Peyer's patch (tissue), 4 donors: ENCODE measurements at places on chromosomes 1 and 21. TPM values are rescaled to one million over a fixed set of nuclear protein-coding genes. Genes with fewer than 3 reads are reported as not detected.

DNA sequence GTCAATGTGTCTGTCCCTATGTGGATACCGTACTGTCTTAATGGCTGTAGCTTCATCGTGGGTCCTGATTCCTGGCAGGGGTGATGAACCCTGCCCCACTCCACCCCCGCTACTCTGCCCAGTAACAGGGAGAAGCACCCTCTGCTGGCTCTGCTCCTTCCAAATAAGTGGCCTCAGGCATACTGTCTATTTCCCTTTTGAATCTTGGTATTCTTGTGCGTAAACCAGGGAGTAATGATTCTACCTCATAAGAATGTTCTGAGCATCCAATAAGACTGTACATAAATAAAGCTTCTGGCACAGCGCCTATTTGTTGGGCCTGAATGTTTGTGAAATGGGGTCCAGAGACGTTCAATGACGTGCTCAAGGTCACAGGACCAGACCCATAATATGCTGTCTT lies 35.2 kb upstream of the CTPS1 start:
- H3K27me3 ChIP-seq, result no peaks in the 10 kb centered on the region
- H3K4me1 ChIP-seq, result peaks cover 13% of the 10 kb centered on the region
- H3K27ac ChIP-seq, result no peak overlapping the region
- no peak overlapping the region for H3K4me3 ChIP-seq

DNA sequence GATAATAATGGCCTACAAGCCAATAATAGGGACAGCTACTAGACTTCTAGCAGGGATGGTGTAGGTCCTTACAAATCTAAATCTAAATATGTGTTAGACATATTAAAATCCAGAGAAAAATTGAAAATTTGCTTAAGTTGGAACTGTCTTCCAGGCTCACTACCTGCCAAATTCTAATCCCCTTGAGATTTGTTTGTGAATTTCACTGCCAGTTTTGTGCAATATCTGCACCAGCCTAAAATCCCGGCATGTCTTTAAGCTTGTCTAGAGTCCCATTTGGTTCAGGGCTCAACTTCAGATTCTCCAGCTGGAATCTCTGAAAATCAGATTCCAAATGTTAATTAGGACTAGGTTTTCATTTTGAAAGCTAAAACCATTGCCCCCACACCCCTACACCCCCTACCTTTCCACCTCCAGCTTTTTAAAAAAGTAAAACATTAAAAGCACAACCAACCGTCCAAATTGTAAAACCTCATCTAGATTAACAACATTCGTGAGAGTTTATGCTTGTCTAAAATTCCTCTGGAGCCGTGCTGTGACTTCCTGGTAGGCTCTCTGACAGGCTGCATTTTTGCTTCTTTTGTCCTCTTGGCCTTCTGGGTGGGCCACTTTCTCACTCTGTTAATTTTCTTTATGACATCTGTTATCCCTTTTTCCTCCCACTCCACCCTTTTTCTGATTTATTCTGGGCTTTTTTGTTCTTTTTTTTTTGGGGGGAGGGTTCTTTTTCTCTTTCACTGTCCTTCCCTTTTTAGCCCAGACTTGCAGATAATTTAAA lies 348.7 kb downstream of the PAPPA2 start:
- H3K27ac ChIP-seq, result no peak overlapping the region
- H3K27me3 ChIP-seq, result no peaks in the 10 kb centered on the region
- no peak overlapping the region for H3K4me3 ChIP-seq

DNA sequence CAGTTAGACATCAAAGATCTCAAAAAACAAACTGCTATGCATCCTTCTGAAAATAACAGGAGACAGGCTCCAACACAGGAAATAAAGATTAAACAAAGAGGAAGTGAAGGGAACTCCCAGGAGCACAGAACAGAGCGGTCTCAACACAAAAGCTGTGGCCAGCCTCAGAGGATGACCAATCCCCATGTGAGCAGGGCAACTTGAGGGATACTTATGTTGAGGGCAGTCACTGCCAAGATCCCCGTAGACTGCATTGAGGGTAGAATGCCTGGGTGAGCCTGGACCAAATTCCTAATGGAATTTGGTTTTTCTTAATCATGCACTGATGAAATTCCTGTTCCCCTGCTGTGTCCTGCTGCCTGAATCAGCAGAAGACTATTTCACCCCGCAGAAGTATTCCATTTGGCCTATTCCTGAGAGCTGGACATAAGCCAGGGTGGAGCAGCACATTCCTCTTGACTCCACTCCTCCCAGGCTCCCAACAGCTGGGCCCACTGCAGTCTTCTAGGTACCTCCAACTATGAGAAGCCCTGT lies 49.0 kb downstream of the JAK1 start:
- H3K4me1 ChIP-seq, result no peaks in the 10 kb centered on the region
- no peak overlapping the region for H3K4me3 ChIP-seq
- no peaks in the 10 kb centered on the region for H3K27me3 ChIP-seq
- peak; percentile 62 for DNase-seq
- no peaks in the 10 kb centered on the region for H3K36me3 ChIP-seq

DNA sequence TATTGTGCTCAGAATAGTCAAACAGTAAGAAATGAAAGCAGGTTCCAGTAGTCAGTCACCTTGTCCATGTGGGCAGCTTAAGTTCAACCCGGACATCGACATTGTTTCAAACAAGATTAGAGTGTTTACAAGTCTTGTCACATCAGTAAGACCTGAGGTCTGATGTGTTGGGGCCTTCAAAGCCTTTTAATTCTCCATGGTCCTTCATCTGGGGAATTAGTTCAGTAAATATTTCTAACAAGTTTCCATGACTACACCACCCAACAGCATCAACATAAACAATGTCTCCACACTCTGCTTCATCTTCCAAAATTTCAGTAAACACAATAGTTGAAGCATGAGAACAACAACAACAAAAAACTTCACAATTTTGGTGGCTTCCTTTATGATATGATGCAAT lies 15.1 kb upstream of the ADORA1 start:
- H3K4me3 ChIP-seq, result no peak overlapping the region
- no peak for DNase-seq
- H3K36me3 ChIP-seq, result no peaks in the 10 kb centered on the region
- peak overlapping the region; percentile 4 for H3K27ac ChIP-seq
- H3K27me3 ChIP-seq, result no peaks in the 10 kb centered on the region
- no peaks in the 10 kb centered on the region for H3K4me1 ChIP-seq

- no peaks in the 10 kb centered on the region for H3K36me3 ChIP-seq
- H3K27ac ChIP-seq, result no peak overlapping the region
- DNase-seq, result no peak
- H3K4me3 ChIP-seq, result no peak overlapping the region
- H3K27me3 ChIP-seq, result no peaks in the 10 kb centered on the region
- H3K4me1 ChIP-seq, result no peaks in the 10 kb centered on the region
Measured at GRCh38 chr1:209899948-209900347, 38.1 kb upstream of the SYT14 start.

DNA sequence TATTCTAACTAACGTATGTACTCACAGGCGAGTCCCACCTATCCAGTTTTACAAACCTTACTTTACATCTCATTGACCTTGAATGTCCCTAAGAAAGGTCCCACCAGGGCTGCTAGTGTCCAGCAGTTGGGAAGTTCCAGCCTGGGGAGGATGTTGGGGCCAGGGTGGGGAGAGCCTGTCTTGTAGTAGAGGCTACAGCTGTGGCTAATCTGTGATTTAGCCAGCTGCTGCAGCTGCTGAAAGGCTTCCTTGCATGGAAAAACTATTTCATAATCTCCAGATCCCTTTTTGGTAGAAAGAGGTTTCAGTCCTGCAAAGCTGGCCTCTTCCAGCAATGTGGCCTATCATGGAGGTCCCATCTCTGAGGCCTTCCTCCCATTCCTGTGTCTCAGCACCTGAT lies 23.1 kb downstream of the TNN start:
- no peaks in the 10 kb centered on the region for H3K36me3 ChIP-seq
- H3K4me1 ChIP-seq, result no peaks in the 10 kb centered on the region
- no peak overlapping the region for H3K27ac ChIP-seq

CACNA1E gene
- not detected for total RNA-seq

DNA sequence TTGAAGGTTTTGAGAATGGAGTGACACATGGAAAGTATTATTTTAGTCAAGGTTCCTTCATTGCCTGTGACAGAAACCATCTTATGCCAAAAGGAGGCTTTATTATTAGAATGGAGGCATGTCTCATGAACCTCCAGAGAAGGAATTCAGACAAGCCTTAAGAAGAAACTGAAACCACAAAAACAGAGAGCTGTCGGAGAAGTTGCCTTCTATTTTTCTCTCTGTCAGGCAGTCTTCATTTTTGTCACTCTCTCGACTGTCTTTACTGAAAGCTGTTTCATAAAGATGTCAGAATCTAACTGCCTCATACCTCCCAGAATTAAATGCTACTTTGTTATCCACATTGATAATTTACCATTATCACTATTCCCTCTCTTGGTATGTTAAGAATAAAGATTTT lies 434.7 kb upstream of the ADGRL4 start:
- H3K4me3 ChIP-seq, result no peak overlapping the region
- H3K27me3 ChIP-seq, result no peaks in the 10 kb centered on the region
- no peaks in the 10 kb centered on the region for H3K4me1 ChIP-seq
- DNase-seq, result no peak
- H3K27ac ChIP-seq, result no peak overlapping the region

LRRC71 gene
- not detected for total RNA-seq

- DNase-seq, result peak; percentile 27
- H3K4me1 ChIP-seq, result no peaks in the 10 kb centered on the region
- H3K4me3 ChIP-seq, result no peak overlapping the region
Measured at GRCh38 chr1:147700042-147701006, 30.0 kb upstream of the ACP6 start.

DNA sequence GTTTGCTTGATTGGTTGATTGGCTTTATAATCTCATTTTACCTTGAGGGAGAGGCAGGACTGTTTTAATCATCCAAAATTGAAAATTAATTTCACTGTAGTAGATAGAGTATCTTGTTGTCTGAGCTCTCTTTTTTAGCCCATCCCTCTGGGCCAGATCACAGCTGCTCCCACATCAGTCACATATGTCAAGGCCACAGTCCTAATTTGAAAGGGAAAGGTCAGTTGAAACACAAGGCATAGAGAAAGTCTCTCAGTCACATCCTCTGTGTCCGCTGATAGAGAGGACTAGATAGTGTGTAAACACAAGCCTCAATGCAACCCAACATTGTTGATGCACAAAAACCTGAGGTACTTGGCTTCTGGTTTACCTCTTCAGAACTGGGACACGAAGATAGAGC lies 6.8 kb downstream of the C1orf74 start:
- DNase-seq, result no peak
- H3K27me3 ChIP-seq, result no peaks in the 10 kb centered on the region
- no peaks in the 10 kb centered on the region for H3K4me1 ChIP-seq
- no peak overlapping the region for H3K27ac ChIP-seq
- no peak overlapping the region for H3K4me3 ChIP-seq

DNA sequence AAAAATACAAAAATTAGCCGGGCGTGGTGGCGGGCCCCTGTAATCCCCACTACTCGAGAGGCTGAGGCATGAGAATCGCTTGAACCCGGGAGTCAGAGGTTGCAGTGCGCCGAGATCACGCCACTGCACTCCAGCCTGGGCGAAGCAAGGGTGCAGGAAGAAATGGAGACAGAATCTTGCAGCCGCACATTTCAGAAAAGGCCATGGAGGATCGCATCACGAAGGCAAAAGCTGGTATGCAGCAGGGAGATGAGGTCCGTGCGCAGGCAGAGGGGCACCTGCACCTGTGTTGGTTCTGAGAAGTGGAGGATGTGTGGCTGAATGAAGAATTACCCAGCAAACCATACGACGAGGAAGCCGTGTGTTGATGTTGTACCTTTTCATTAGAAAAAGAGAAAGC lies 53.0 kb upstream of the ABCG1 start:
- no peak overlapping the region for H3K27ac ChIP-seq
- H3K4me3 ChIP-seq, result no peak overlapping the region
- peak; percentile 19 for DNase-seq
- no peaks in the 10 kb centered on the region for H3K27me3 ChIP-seq
- no peaks in the 10 kb centered on the region for H3K36me3 ChIP-seq

- no peak for DNase-seq
- no peak overlapping the region for H3K4me3 ChIP-seq
- no peak overlapping the region for H3K27ac ChIP-seq
- no peaks in the 10 kb centered on the region for H3K36me3 ChIP-seq
Measured at GRCh38 chr1:25706146-25707089, 89.8 kb downstream of the MAN1C1 start.

DNA sequence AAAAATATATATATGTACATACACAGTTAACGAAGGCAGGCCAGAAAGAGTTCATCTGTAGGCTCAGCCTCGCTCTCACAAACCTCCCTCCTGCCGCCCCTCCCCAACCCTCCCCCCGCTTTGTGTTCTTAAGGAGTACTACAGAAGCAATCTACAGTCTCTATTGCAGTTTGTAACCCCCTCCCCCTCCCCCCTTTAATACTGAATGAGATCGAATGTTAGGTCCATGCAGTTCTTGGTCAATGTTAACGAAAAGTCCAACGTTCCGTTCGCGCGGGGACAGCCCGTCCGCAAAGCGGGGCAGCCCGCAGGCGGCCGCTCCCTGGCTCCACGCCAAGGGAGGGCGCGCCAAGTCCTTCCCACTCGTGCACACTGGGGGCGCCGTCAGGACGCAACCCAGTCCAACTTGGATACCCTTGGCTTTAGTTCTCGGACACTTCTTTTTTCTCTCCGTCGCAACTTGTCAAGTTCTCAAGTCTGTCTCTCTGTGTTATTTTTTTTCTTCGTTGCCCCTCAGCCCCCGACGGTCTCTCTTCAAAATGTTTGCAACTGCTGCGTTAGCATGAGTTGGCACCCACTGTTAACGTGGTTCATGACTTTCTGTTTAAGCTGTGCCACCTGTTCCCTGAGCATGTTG lies 2.2 kb downstream of the JUN start:
- DNase-seq, result peak; percentile 80
- H3K36me3 ChIP-seq, result no peaks in the 10 kb centered on the region
- peak overlapping the region; percentile 100 for H3K27ac ChIP-seq

ADAMTS5 gene
- total RNA-seq, result 19.0 TPM

DNA sequence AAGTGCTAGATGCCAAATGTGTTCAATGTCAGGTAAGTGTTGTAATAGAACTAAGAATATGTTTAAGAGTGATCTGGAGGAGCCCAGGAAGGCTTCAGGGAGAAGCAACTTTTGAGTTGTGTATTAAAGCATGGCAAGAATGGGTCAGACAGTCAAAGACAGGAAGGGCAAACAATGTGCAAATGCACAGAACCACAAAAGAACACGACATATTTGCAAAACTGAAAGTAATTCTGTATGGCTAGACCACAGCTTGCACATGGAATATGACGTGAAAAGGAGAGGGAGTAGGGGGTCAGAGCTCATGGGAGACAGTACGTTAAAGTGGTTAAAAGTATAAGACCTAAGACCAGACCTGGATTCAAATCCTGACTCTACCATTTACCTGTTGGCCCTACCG lies 7.1 kb upstream of the SORT1 start:
- H3K4me1 ChIP-seq, result no peaks in the 10 kb centered on the region
- H3K27ac ChIP-seq, result no peak overlapping the region
- no peaks in the 10 kb centered on the region for H3K36me3 ChIP-seq

NR1I3 gene
- total RNA-seq, result not detected
